Fibroblast of skin of scalp (primary cell): ENCODE measurements at places on chromosomes 4 and X.

- no peak for DNase-seq
These were observed at the start of gene SPON2 for GRCh38 chr4:1172228-1172851. Gene SPON2 (minus strand): TSS chr4:1172583.

DNA sequence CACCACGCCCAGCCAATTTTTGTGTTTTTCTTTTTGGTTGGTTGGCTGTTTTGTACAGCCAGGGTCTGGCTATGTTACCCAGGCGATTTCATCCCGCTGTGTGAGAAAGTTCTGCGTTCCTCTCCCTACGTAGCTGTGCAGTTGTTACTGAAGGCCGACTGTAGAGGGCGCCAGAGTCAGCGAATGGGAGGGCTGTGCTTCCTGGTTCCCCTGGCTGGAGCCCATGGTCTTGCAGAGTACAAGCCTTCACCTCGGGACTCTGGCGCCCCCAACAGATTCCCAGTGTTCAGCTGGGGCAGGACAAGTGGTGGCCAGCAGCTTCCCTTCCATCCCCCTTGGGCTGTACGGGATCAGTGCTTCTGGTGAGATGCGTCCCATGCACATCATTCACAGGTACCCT lies 5.6 kb upstream of the CT45A1 start:
- peak; percentile 1 for DNase-seq

DNA sequence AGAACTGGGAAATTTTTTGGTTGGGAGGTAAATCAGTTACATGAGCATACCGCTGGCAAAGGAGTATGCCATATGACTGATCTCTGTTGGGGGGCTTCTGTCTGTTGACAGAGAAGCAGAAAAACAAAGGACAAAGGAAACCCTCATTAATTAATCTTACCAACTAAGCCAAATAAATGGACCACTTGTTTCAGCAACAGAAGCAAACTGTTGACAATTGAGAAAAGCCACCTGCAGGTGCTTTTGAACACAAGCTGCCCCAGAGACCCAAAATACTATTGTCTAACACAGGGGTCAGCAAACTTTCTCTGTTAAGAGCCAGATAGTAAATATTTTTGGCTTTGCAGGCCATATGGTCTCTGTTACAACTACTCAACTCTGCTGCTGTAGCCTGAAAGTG lies 7.0 kb upstream of the FRYL start:
- no peak for DNase-seq

DNA sequence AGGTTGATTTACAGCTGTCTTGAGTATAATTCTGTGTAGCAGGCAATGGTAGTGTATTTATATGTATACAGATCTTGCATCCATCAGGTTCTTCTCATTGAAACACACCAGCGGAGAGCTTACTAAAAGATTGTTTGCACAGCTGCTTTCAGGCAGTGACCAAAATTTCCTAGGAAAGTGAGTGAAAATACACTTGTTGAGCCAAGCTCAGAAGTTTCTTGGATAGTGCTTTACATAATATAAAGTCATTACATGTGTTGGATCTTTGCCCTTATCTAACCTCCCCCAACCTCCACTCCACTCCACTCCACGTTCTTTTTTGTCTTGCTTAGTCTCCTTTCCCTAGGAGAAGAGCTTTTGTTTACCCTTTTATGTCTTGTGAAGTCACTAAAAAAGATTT lies 34.1 kb downstream of the CNKSR2 start:
- DNase-seq = no peak

DNA sequence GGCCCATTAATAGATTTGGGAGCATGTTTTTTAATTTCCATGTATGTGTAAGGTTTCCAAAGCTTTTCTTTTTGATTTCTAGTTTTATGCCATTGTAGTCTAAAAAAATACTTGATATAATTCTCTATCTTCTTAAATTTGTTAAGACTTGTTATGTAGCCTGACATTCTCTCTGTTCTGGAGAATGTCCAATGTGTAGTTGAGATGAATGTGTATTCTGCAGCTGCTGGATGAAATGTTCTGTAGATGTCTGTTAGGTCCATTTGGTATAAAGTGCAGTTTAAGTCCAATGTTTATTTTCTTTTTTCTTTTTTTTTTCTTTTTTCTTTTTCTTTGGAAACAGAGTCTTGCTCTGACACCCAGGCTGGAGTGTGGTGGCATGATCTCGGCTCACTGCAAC lies 378.5 kb upstream of the MAD2L1 start:
- DNase-seq = no peak

- no peak for DNase-seq
These were observed 23.9 kb upstream of the NWD2 start for GRCh38 chr4:37220685-37221084.

GRCh38 chr4:153232768-153233167 lies 28.5 kb downstream of the TRIM2 start:
- DNase-seq = no peak

- DNase-seq = peak; percentile 25
These were observed 1.0 kb downstream of the SOX3 start for GRCh38 chrX:140503714-140504351.

GRCh38 chr4:87260477-87260876 lies 40.1 kb upstream of the KLHL8 start:
- DNase-seq = no peak

DNA sequence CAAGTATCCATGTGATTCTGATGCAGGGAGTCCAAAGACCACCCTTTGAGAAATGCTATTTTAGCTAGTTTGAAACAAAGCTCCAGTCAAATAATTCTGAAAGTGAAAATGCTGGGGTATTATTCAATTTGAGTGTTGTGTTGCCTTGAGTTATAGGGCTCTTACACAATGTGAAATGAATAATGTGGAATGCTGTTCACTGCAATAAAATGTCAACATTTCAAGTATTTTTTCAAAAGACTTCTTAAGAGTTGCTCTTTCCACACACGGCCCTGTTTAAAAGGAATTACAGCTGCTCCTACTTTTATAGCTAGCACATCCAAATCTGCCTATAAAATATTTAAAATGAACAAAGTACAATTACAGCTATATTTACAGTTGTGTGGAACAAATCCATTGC lies 27.5 kb upstream of the PLS3 start:
- peak; percentile 59 for DNase-seq

DNA sequence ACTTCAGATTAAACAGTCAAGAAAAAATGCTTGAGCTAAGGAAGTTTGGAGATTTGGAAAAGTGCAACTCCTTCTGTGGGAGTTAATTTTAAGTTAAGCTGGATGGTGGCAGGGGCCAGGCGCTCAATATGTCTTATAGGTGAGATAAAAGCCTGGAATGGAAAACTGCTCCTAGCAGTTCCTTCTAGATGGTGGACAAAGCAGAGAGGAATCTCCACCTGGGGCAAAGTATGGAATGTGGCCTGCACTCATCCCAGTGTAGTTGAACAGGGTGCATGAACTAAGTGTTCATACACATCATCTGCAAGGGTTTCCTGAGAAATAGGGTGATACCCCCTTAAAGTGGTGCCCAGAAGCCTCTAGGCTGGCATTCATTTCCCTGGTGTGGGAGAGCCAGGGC lies 227.1 kb downstream of the FGF13 start:
- no peak for DNase-seq

DNA sequence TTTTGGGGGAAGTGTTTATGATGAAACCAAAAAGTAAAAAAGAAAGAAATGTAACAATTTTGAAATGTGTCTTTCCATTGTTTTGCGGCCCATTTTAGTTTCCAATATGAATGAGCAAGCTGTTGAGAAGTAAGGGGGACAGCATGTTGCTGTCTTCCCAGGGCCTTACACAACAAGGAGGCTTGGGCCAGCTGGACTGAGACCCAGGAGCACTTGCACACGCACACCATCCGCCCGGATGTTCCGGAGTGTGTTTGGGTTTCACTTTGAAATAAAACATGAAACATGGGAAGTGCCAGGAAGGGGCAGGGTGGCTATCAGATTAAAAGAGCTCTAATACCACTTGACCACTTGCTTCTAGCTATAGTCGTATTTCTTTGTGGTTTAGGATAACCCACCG lies 144.4 kb downstream of the NHS start:
- DNase-seq = no peak

GRCh38 chrX:129472116-129472515 lies 51.2 kb downstream of the SMARCA1 start:
- DNase-seq = peak; percentile 28

DNA sequence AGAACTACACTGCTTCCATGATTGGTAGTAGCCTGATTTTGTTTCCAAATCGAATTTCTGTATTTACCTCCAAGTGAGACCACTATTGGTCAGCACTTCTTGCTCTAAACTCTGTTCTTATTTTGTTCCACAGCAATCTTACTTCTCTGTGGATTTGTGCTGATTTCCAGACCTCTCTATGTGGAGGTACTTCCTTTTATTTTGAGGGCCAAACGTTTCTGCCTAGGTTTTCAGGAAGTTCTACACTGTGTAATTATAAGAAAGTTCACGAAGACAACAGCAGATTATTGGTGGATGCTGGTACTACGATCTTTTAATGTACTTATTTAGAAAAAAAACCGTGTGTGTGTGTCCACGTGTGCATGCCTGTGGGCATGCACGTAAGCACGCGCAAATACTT lies 46.7 kb downstream of the DTHD1 start:
- DNase-seq = no peak

DNA sequence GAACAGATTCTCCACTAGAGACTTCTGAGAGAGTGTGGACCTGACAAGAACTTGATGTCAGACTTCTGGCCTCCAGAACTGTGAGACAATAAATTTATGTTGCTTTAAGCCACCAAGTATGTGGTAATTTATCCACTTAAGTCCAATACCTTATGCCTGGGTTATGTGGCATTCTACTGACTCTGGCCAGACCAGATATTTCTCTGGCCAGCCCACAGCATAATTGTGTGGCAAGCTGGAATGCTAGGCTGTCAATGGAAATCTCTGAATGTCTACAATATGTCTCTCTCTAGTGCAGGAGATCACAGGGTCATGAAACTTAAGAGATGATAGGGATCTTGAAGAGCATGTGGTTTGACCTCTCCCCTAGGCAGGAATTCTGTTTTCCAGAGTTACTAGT lies 251.0 kb downstream of the ZNF674 start:
- peak; percentile 40 for DNase-seq

DNA sequence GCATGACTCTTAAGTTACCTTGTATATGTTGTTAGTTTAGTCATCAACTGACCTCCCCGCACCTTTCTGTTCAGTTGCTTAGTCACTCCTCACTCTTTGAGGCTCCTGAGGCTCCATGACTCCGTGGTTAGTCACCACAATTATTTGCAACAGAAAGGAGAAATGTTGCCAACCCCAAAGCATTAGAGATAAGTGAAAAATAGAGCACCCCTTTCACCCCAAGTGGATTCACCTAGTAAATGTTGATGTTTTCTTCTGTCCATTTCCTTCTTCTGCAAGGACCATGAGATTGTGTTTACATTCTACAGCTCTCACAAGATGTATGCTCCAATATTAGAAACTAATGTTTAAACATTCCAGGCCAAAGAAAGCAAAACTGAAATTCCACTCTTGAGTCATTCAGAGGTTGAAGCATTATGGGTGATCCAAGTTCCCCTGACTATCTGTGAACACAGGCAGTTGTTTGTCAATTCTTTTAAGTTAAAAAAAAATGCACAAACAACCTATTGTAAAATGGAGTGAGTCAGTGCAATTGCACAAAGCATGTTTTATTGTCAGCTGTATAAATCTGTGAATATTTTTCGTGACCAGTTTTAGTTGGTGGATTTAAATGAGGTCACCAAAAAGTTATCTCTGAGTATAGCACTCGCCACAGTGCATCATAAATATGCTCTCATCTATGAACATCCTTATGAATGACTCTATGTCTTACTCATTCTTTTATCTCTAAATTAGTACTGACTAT lies 552.4 kb upstream of the MAGEB2 start:
- peak; percentile 68 for DNase-seq

- DNase-seq = no peak
These were observed 211.3 kb downstream of the TENM3 start for GRCh38 chr4:182454440-182455013.

DNA sequence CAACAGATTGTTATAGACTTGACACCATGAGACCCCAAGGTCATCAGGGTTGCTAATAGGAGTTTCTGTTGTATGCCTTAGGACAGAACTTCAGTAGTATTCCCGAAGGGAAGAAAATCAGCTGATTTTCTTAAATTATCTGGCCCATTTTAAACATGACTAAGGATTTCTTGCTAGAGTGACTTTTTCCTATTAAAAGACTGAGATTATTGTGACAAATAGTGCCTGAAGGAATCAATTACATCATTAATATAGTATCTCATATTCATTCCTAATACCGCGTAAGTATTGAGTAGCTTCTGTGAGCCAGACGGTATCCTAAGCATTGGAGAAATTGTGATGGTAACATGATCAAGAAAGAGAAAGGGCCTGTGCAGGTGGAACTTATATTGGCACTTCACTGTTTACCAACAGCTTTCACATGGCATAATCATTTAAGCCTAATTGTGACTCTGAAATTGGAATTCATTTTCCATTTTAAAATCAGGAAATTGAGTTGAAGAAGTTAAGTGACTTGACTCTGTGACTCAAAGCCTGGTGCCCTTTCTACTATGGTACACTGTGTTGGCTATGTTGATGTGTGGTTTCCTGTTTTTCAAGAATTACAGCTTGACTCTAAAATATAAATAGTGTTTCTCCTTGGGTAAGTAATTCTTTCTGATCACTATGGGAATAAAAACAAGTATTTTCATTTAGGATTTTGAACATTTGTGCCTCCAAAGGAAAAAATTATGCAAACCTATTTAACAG lies 4.1 kb downstream of the AFF1 start:
- no peak for DNase-seq

GRCh38 chr4:22474636-22475310 lies 41.1 kb downstream of the ADGRA3 start:
- DNase-seq = peak; percentile 43

GRCh38 chr4:90113881-90114457 lies 13.2 kb upstream of the CCSER1 start:
- DNase-seq = no peak

DNA sequence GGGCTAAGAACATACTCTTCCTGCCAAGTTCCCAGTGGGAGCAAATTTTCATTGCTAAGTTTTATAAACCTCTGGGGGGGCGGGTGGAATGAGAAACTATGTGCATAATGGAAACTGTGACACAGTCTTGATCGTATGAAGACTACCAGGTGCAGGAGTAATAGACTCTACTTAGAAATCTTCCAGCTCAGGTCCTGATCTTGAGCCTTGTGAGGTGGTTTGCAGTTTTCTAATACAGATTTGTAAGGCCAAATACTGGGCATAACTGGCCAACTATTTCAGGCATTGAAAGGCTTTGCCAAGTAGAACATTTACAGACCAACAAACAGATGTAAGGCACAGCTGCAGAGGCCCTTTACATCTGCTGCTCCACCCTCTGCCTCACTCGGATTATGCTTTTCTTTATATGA lies 89.7 kb upstream of the CBR4 start:
- peak; percentile 78 for DNase-seq

DNA sequence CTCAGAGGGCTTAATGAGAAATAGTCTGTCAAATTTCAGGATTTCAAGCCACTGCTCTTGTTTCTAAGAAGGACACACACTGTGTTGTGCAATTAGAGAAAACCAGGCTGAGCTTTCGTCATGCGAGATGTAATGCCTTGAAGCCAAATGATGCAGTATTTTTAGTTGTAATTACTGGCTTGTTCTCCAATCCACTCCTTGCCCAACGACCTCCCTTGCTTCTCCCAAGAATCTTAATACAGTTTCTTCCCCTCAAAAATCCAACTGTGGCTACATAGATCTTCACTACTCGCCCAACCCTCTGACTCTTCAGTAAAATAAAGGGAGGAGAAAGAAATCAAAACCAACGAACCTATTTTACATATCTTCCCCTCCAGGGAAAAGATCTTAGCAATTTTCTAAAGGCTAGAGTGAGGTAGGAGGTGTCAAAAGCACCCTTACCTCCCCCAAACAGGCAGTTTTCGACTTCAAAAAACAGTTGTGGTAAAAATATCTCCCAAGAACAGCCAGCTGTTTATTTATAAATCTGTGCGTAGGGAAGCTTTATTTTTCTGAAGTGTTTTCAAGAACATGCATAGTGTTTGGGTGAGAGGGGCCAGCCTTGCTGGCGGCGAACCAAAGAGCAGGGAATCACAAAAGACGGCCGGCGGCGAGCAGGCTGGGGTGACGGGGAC lies 68.7 kb downstream of the MGST2 start:
- DNase-seq = peak; percentile 12
